NCI-H460 (cell line): ENCODE measurements at places on chromosomes 12 and 14. TPM values are rescaled to one million over a fixed set of nuclear protein-coding genes. Genes with fewer than 3 reads are reported as not detected.

- no peak for DNase-seq
Observed at GRCh38 chr12:111105294-111105693, 184.9 kb upstream of the MYL2 start.

- DNase-seq: no peak
Observed at GRCh38 chr14:35669782-35670181, 135.8 kb downstream of the INSM2 start.

- DNase-seq: no peak
Observed at GRCh38 chr12:6942331-6942665, 1.3 kb upstream of the RNU7-1 start.

The COL2A1 gene
- 4.0 and 4.8 TPM in 2 replicates for total RNA-seq

GRCh38 chr14:100723135-100723829 is 3.4 kb upstream of the DLK1 start:
- DNase-seq: no peak

GRCh38 chr14:88870777-88871176 is 46.3 kb downstream of the TTC8 start:
- DNase-seq: no peak

DNA sequence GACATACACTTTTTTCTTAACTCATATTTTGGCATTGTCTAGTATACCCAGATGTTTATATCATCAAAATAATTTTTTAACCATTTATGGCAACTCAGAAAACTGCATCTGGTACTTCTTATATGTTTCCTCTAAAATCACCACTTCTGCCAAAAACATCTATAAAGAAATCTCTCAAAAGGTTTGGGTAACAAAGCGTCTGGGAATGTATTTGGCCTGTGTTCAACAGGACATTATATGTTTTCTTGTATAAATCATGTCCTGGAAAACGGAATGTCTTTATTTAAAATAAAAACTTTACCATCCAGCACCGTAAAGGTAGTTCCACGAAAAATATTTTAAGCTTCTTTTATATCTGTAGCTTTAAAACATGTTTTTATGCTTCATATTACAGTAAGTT is 36.1 kb upstream of the FBLN5 start:
- DNase-seq: no peak

DNA sequence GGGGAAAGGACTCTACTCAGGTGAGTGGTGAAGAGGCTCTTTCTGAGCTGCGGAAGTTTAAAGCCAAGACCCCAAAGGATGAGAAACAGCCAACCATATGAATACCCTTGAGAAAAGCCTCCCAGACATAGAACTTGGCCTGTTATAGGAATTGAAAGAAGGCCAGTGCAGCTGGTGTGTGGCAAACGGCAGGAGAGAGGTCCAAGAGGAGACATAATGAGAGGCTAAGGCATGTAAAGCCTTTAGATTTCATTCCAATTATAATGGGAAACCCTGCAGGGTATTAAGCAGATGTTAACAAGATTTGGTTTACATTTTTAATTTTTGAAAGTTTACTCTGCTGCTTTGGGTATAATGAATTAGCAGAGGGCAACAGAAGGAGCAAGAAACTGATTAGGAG is 552.1 kb upstream of the FBXO33 start:
- DNase-seq: no peak

DNA sequence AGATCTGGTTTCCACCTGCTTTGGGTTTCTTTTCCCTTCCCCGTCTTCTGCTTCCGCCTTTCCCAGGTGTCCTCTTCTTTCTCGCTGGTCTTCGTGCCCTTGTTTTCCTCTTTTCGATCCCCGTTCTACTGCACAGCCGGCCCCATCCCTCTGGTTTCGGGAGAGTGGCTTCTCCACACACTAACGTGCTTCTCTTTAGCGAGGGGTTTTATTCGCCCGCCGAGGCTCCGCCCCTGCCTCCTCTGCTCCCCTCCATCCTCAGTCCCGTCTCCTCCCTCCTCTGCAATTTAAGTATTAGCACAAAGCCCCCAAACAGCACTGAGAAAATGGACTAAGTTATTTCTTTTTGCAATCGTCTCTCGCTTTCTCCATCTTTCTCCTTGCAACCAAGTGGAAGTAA is at the start of gene SLC7A8:
TSS of gene SLC7A8 (minus strand) at position 182 of the 400 bp plus-strand sequence. CDS start 746 bp downstream, outside the sequence.
- DNase-seq: no peak

- DNase-seq: no peak
Observed at GRCh38 chr12:7131502-7131866, 1.3 kb downstream of the CLSTN3 start.

The TEDC1 gene
- total RNA-seq: 21.3 and 23.1 TPM in 2 replicates

DNA sequence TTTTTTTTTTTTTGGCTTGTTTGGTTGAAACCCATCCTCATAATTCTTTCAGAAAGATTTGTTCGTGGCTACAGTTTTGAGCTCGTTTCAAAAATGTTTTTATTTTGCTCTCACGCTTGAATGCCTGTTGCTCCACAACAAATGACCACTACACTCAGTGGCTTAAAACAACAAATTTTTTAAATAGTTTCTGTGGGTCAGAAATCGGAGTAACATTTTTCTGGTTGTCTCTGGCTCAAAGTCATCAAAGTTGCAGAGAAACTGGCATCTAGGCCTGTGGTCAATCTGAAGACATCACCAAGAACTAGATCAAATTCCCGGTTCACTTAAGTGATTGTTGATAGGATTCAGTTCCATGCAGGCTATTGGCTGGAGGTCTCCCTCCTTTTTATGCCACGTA is 560.0 kb downstream of the SNAPC1 start:
- DNase-seq: no peak

- no peak for DNase-seq
Observed at GRCh38 chr14:102777711-102778337, 575 bp downstream of the TRAF3 start.
